T-helper 17 cell (primary cell): ENCODE measurements at places on chromosomes 5 and 9. TPM values are rescaled to one million over a fixed set of nuclear protein-coding genes. Genes with fewer than 3 reads are reported as not detected.

DNA sequence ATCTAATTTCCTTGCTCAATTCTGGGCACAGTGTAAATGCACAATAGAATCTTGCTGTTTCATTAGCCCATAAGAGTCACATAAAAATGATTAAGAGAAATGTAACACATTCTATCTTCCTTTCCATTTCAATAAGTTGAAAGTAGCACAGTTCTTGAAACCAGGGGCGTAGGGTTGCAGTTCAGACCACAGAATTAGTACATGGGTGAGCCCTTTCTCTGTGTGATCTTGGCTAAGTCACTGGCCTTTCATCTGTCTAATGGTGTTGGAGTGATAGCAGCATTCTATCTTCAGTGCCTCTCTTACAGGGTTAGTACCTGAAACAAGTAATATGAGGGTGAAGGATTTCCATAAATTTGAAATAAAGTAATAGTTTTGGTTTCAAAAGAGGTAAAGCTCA lies 445.3 kb upstream of the ZNF462 start:
- H3K27ac ChIP-seq = no peak overlapping the region
- H3K4me3 ChIP-seq = no peak overlapping the region
- no peaks in the 10 kb centered on the region for H3K27me3 ChIP-seq
- H3K36me3 ChIP-seq = no peaks in the 10 kb centered on the region
- no peak for DNase-seq
- H3K4me1 ChIP-seq = no peaks in the 10 kb centered on the region

DNA sequence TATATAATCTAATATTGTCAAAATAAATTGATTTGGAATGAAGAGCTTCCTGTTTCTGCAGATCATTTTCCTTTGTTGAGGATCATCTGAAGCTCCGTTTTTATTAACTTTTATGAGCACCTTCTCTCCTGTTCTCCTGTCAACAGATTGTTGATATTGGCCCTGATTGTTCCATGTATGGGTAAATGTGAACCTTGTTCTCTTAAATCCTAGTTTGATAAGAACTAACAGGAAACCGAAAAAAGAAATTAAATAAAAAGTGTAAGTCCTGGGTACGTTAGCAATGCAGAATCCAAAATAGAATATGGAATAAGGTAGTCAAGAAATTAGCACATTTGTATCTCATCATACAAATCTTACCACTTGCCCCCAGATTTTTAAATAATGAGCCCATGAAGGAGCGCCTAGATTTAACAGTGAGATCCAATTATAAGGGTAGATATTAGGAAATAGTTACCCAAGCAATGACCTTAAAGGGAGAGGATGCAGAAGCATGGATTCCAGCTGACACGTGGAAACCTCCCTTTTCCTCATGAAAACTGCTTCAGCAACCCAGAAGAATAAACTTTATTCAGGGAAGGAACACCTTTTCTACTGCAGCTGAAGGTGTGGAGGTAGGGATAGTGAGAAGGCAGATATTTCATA lies 80.8 kb upstream of the PIK3R1 start:
- H3K27ac ChIP-seq = no peak overlapping the region
- no peaks in the 10 kb centered on the region for H3K36me3 ChIP-seq
- H3K4me1 ChIP-seq = peaks cover 2% of the 10 kb centered on the region
- peaks cover 35% of the 10 kb centered on the region for H3K27me3 ChIP-seq

DNA sequence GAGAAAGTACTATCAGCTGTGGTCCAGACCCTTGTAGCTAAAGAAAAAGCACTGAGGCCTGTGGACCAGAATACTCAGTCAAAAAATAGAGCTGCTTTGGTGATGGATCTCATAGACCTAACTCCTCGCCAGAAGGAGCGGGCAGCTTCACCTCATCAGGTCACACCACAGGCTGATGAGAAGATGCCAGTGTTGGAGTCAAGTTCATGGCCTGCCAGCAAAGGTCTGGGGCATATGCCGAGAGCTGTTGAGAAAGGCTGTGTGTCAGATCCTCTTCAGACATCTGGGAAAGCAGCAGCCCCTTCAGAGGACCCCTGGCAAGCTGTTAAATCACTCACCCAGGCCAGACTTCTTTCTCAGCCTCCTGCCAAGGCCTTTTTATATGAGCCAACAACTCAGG lies 8.9 kb downstream of the RAB24 start:
- peak overlapping the region; percentile 7 for H3K4me3 ChIP-seq
- no peak for DNase-seq
- H3K36me3 ChIP-seq = peaks cover 10% of the 10 kb centered on the region
- H3K27ac ChIP-seq = peak overlapping the region; percentile 67
- peaks cover 21% of the 10 kb centered on the region for H3K4me1 ChIP-seq
- H3K27me3 ChIP-seq = no peaks in the 10 kb centered on the region

DNA sequence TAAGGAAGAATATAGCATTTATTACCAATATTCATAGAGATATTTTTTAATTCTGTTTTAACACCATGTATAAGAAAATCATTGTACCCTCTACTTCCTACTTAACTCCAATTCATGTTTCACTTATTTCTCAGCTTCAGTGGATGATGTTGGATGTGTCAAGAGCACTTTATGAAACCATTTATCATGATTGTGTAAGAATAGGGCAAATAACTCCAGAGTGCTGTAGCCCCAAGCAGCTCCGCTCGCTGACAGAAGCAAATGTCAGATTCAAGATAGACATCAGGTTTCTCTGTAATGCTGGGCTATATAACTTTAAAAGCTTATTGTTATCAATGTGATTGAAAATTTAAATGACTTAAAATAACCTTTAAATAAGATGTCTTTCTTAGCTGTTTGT lies 50.4 kb downstream of the MAST4 start:
- no peak for DNase-seq
- peaks cover 2% of the 10 kb centered on the region for H3K36me3 ChIP-seq
- H3K4me1 ChIP-seq = no peaks in the 10 kb centered on the region

DNA sequence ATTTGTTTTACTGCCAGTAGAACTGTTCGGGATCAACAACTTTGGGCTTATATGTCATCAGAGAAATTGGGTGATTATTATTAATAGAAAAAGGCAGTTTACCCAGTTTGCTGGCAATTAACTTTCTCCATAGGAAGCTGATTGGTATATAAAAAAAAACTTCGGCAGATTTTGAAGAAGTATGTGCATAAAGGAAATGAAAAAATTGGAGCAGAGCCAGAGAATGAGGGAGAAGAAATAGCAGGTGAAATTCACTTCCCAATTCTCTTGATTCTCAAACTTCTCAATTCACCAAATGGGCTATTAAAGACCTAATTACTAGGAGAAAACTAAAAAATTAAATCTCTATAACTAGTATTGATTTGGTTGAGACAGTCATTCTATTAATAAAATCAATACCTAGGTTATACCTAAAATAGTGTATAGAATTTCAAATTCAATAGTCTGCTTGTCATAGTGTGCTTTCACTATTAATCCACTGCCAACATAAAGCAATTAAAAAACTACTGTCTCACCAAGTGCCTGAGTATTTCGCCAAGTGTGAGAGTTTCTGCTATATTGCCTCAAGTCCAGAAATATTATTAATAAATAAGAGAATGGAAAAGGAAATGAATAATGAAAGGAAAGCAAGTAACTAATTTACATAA lies 47.5 kb downstream of the STX17 start:
- peaks cover 4% of the 10 kb centered on the region for H3K36me3 ChIP-seq
- H3K4me1 ChIP-seq = peaks cover 19% of the 10 kb centered on the region
- H3K4me3 ChIP-seq = no peak overlapping the region
- no peak overlapping the region for H3K27ac ChIP-seq
- no peaks in the 10 kb centered on the region for H3K27me3 ChIP-seq

The EQTN gene
- not detected for total RNA-seq

The JAKMIP2 gene
- 2.4 TPM for total RNA-seq

The SCGB3A2 gene
- not detected for total RNA-seq

The ARL14EPL gene
- total RNA-seq = not detected

The GFI1B gene
- 29.3 TPM for total RNA-seq
